PC-9 (cell line): ENCODE measurements at places on chromosomes 5 and 9. TPM values are rescaled to one million over a fixed set of nuclear protein-coding genes. Genes with fewer than 3 reads are reported as not detected.

The IL3 gene
- not detected in 2 replicates for total RNA-seq

The DRD1 gene
- not detected in 2 replicates for total RNA-seq

The PCDHGA6 gene
- 0.17 TPM in 1 of 2 replicates, not detected in the other for total RNA-seq

The SEMA5A gene
- not detected in 2 replicates for total RNA-seq

The SH3TC2 gene
- total RNA-seq = 32.1 and 38.8 TPM in 2 replicates

The KCNMB1 gene
- total RNA-seq = not detected in 2 replicates

The SLIT3 gene
- total RNA-seq = not detected in 2 replicates

The SLC25A46 gene
- total RNA-seq = 19.0 and 29.0 TPM in 2 replicates

The SMIM33 gene
- not detected in 2 replicates for total RNA-seq

The ROPN1L gene
- total RNA-seq = 7.1 and 10.3 TPM in 2 replicates

The PAEP gene
- total RNA-seq = not detected in 2 replicates

The HBEGF gene
- 8.5 and 9.0 TPM in 2 replicates for total RNA-seq

The PCDHA8 gene
- total RNA-seq = not detected in 2 replicates

The OBP2B gene
- total RNA-seq = not detected in 2 replicates

The GDNF gene
- total RNA-seq = 0.38 and 0.85 TPM in 2 replicates

The TMC1 gene
- 5.5 and 9.0 TPM in 2 replicates for total RNA-seq

The TSPAN17 gene
- 81.1 and 82.1 TPM in 2 replicates for total RNA-seq

The SLCO4C1 gene
- 0.48 and 2.5 TPM in 2 replicates for total RNA-seq

The SLC34A3 gene
- 1.4 and 2.5 TPM in 2 replicates for total RNA-seq

The CAPSL gene
- total RNA-seq = not detected in 2 replicates

The MAMDC4 gene
- 9.2 and 11.6 TPM in 2 replicates for total RNA-seq

The NR2F1-AS1 gene
- total RNA-seq = 5.9 and 6.0 TPM in 2 replicates

The SEMA4D gene
- total RNA-seq = 48.4 and 58.3 TPM in 2 replicates

The TOR4A gene
- 48.9 and 59.9 TPM in 2 replicates for total RNA-seq

The CAMK4 gene
- total RNA-seq = not detected in 2 replicates

The PSIP1 gene
- 65.3 and 67.8 TPM in 2 replicates for total RNA-seq

The TRIP13 gene
- total RNA-seq = 56.1 and 74.0 TPM in 2 replicates

The HTR4 gene
- not detected in 2 replicates for total RNA-seq

The IL33 gene
- total RNA-seq = not detected in 2 replicates

The AK6 gene
- 21.6 and 23.0 TPM in 2 replicates for total RNA-seq

The NKD2 gene
- total RNA-seq = 0.57 and 2.6 TPM in 2 replicates

The OR1Q1 gene
- not detected in 2 replicates for total RNA-seq

The STKLD1 gene
- 3.1 and 4.8 TPM in 2 replicates for total RNA-seq

The CCDC183 gene
- 3.6 and 5.3 TPM in 2 replicates for total RNA-seq

The CDH6 gene
- total RNA-seq = not detected in 2 replicates

The DMRT3 gene
- not detected in 2 replicates for total RNA-seq

The ADAMTS2 gene
- not detected in 2 replicates for total RNA-seq

The LCN2 gene
- total RNA-seq = 430 and 537 TPM in 2 replicates

The KLHL9 gene
- total RNA-seq = 9.1 and 10.5 TPM in 2 replicates

The TAF11L10 gene
- total RNA-seq = not detected in 2 replicates

The TEK gene
- not detected in 2 replicates for total RNA-seq

The SLC38A9 gene
- 26.6 and 26.9 TPM in 2 replicates for total RNA-seq

The PCDHGC3 gene
- 0.50 and 0.53 TPM in 2 replicates for total RNA-seq

The WDR38 gene
- not detected in 2 replicates for total RNA-seq

The CCL28 gene
- 2.2 and 4.3 TPM in 2 replicates for total RNA-seq

The PCDHA11 gene
- not detected in 2 replicates for total RNA-seq

The HMCN2 gene
- 1.6 and 3.1 TPM in 2 replicates for total RNA-seq

The PCDHGA1 gene
- total RNA-seq = 0.07 TPM in 1 of 2 replicates, not detected in the other

The PCDHA7 gene
- not detected in 2 replicates for total RNA-seq

The ALDH7A1 gene
- total RNA-seq = 109 and 111 TPM in 2 replicates
